GM13976 (cell line): ENCODE measurements at places on chromosomes 7 and 10.

DNA sequence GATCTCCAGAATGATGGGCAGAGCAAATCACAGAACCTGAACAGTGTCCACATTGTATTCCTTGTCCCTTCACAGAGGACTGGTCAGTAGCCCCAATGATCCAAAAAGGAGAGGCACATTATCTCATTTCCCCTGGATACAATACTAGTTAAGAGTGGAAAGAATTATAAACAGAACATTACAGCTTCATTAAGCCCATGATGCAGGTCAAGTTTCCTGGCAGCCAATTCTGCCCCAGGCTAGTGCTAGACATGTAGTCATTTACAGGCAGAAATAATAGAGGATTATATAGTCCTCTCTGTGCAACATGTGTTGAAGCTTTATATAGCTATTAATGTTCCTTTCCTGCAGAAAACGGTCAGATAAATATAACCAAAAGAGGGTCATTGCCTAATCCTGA is 124.3 kb upstream of the WNT16 start:
- DNase-seq, result no peak

GRCh38 chr7:92769844-92770243 is 66.5 kb downstream of the CDK6 start:
- DNase-seq, result no peak

DNA sequence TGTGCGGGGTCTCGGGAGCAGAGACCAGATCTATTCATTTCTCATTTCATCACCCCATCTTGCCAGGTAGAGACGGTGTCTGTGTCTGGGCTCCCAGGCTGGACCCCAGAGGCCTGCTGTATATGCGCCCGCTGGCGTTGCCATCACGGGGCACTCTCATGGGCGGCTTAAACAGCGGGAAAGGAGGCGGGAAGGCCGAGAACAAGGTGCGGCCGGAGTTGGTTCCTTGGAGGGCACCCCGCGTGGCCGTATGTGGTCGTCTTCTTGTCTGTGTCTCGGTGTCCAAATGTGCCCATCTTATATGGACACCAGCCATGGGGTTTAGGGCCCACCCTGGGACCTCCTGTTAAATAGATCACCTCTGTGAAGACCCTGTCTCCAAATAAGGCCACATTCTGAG is 2.1 kb upstream of the CFAP46 start:
- DNase-seq, result no peak

- no peak for DNase-seq
These were observed 13.1 kb downstream of the PHKG1 start for GRCh38 chr7:56079450-56080185.

GRCh38 chr10:101902820-101903145 is 59.2 kb upstream of the KCNIP2 start:
- DNase-seq, result no peak
